ENCODE measurements at places on chromosomes 5 and 9.

- no peak for DNase-seq
Measured at GRCh38 chr5:122997294-122997693, 39.2 kb downstream of the PPIC start.

DNA sequence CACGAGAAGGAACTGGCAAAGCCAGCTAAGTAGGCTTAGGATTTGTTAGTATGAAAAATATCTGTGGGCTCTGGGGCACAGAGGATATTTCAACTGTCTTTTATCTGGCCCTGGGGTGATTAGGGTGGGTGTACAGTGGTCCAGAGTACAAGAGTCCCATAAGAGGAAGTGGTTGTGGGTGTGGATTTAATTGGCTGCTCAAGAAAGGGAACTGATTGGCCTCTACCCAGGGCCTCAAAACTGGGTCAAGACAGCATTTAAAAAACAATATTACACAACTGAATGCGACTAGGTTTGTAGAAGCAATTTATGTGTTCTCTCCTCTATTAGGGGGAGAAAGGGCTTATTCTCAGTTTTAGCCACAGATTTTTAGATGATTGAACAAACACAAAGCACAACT is 1353.4 kb upstream of the WWC1 start:
- no peak for DNase-seq

GRCh38 chr5:84779186-84779585 is 394.5 kb upstream of the EDIL3 start:
- DNase-seq, result no peak

- DNase-seq, result no peak
Measured at GRCh38 chr5:9056046-9056445, 489.8 kb downstream of the SEMA5A start.

- peak; percentile 87 for DNase-seq
Measured at GRCh38 chr5:10479154-10479721, 37.6 kb downstream of the ROPN1L start.

- no peak for DNase-seq
Measured at GRCh38 chr5:157986431-157986990, 127.6 kb upstream of the CLINT1 start.

DNA sequence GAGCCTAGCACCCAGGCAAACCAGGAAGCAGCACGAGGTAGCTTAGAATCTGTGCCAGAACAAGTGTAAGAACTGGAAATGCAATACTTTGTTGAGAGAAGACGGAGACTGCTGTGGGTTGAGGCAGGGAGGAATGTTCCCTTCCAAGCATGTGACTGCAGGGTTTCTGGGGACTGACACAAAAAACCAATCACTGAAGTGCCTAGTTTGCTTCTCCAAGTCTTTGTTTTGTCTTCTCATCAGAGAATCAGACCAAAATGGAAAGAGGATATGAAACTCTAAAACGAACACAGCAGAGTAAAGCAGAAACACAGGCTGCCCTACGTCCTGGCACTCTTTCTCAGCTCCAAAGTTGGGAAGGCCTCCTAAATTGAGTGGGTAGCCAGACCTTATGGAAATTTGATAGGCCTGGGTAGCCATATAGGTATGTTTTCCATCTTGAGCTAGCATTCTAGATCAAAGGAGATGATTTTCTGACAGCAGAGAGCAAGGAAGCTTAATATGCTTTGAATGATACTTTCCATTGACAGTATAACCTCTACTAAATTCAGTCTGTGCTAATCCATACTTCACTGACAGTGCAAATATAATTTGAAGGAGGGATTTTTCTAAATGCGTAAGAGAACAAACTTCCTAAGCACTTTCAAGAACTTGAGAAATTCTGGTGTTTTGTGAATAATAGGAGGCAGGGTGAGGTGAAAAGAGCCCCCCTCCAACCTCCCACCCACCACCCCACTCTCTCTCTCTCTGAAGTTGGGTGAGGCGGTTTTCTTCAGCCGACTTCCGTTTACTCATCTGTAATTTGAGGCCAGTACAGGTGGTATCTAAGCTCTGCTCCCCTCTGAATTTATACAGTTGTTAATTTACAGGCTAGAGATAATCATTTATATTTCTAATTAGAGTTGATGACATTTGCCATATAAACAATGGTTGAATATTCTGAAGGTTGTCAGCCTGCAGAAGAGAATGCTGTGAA is 5.5 kb downstream of the ADRB2 start:
- DNase-seq, result no peak

- DNase-seq, result no peak
Measured at GRCh38 chr9:132986640-132987620, 8.4 kb downstream of the GFI1B start.
